ENCODE measurements at places on chromosomes 3 and 15.
A peak's percentile ranks its signal among the peaks of the same experiment; 100 is the strongest.

DNA sequence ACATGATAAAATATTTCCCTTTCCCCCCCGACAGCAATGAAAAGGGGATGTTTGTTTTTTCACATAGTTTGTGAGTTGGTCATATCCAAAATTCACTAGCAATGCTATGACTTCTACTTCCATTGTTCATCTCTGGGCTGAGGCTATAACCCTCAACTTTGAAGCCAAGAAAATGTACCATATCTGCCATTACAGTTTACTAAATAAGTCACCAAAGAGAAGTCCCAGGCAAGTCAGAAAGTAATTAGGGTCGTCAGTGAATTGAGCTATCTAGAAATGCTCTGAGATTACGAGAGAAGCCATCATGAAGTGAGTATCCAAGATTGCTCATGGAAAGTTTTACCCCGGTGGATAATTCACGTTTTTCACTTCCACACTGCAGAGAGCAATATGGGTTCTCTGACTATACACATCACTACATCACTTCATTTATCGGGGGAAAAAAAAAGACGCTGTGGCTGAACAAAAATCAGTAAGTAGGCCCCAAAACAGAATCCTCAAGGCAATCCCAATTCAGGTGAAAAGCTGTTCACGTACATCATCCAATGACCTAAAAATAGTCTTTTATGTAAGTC is 1.4 kb downstream of the PEAK1 start:
- H3K27ac ChIP-seq, result peak overlapping the region; percentile 94
- peak overlapping the region; percentile 94 for H3K4me3 ChIP-seq
- DNase-seq, result no peak
- H3K4me1 ChIP-seq, result peaks cover 31% of the 10 kb centered on the region
- H3K27me3 ChIP-seq, result no peaks in the 10 kb centered on the region

DNA sequence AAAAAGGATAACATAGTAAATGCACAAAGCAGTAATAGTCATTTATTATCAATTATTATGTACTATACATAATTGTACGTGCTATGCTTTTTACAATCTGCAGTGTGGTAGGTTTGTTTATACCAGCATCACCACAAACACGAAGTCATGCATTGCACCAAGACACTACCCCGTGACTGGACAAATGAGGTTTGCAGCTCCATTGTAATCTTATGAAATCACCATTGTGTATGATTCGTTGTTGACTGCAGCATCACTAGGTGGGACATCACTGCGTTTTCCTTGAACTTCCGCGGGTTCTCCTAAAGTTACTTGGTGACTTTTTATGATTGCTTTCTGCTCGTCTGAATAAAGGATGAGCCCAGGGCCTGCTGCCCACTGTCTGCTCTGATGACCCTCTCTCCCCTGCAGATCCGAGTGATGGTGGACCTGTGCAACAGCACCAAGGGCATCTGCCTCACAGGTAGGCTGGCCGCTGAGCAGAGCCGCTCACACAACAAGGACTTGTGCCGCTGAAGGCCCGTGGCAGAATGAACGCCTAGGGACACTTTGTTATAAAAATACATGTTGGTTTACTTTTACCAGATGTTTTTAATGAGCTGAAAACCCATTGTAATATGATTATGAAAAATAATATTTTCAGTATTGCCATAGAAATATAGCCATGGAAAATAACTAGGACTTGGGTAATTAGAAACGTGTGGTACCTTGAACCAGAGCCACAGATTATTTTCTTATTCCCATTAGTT is 35.8 kb downstream of the GLDN start:
- no peak overlapping the region for H3K4me3 ChIP-seq
- H3K27me3 ChIP-seq, result peaks cover 9% of the 10 kb centered on the region
- H3K27ac ChIP-seq, result no peak overlapping the region
- no peak for DNase-seq
- H3K4me1 ChIP-seq, result no peaks in the 10 kb centered on the region

- peak overlapping the region; percentile 98 for H3K4me3 ChIP-seq
- peaks cover 29% of the 10 kb centered on the region for H3K4me1 ChIP-seq
- DNase-seq, result no peak
- H3K27me3 ChIP-seq, result no peaks in the 10 kb centered on the region
- H3K36me3 ChIP-seq, result peaks cover 68% of the 10 kb centered on the region
- peak overlapping the region; percentile 95 for H3K27ac ChIP-seq
Measured at GRCh38 chr15:82536409-82537350, 3.6 kb downstream of the RPS17 start.

DNA sequence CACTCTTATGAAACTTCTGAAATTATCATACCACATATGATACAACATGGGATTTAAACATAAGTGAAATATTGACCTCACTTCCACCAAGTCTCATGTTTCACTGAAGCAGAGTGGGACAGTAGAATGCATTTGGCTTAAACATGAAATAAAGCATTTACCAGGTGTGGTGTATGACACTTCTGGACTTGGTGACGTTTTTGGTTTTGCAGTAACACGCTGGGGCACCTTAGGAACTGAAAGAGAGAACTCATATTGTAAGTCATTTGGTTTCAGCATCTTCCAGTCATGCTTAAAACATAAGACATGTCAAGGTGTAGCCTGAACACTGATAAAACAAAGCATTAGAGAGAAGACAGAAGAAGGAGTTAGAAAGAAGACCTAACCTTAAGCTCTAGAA is 95.3 kb downstream of the TFG start:
- H3K4me1 ChIP-seq, result no peaks in the 10 kb centered on the region
- no peak overlapping the region for H3K27ac ChIP-seq
- no peak for DNase-seq
- no peak overlapping the region for H3K4me3 ChIP-seq
- H3K36me3 ChIP-seq, result no peaks in the 10 kb centered on the region
- H3K27me3 ChIP-seq, result peaks cover 19% of the 10 kb centered on the region

DNA sequence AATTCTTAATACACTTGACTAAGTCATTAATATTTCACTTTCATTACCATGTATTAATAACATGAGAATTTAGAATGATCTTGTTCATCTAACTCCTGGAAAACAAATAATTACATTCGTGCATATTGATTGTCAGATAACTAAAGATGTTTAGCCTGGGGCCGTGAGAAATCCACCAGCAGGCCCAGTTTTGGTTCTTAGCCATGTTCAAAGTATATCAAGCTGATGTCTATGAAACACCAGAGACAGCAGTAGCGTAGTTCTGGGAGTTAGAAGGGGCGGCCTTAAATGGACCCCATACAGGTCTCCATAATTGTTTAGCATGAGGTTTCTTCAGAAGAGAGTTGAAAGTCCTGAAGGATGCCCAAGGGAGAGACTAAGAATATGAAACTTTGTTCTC is 103.6 kb upstream of the DPH6 start:
- H3K36me3 ChIP-seq, result no peaks in the 10 kb centered on the region
- H3K27ac ChIP-seq, result no peak overlapping the region
- no peak overlapping the region for H3K4me3 ChIP-seq
- no peak for DNase-seq
- H3K27me3 ChIP-seq, result peaks cover 4% of the 10 kb centered on the region
- H3K4me1 ChIP-seq, result no peaks in the 10 kb centered on the region

GRCh38 chr3:185928496-185928895 is 9.3 kb downstream of the TRA2B start:
- DNase-seq, result no peak
- H3K27ac ChIP-seq, result peak overlapping the region; percentile 70
- H3K4me3 ChIP-seq, result peak overlapping the region; percentile 86
- peaks cover 90% of the 10 kb centered on the region for H3K36me3 ChIP-seq
- H3K27me3 ChIP-seq, result no peaks in the 10 kb centered on the region

- DNase-seq, result no peak
- H3K36me3 ChIP-seq, result no peaks in the 10 kb centered on the region
- H3K27me3 ChIP-seq, result peaks cover 5% of the 10 kb centered on the region
- no peaks in the 10 kb centered on the region for H3K4me1 ChIP-seq
- H3K27ac ChIP-seq, result no peak overlapping the region
- H3K4me3 ChIP-seq, result no peak overlapping the region
Measured at GRCh38 chr3:49566312-49566711, 12.0 kb downstream of the BSN start.

GRCh38 chr3:52541050-52541449 is 4.6 kb downstream of the UQCC5 start:
- no peak overlapping the region for H3K4me3 ChIP-seq
- peaks cover 30% of the 10 kb centered on the region for H3K4me1 ChIP-seq
- H3K27ac ChIP-seq, result peak overlapping the region; percentile 38
- H3K27me3 ChIP-seq, result peaks cover 3% of the 10 kb centered on the region
- peaks cover 37% of the 10 kb centered on the region for H3K36me3 ChIP-seq

GRCh38 chr15:99511866-99512661 is 53.7 kb upstream of the MEF2A start:
- DNase-seq, result no peak
- H3K27ac ChIP-seq, result no peak overlapping the region
- no peaks in the 10 kb centered on the region for H3K36me3 ChIP-seq
- H3K4me3 ChIP-seq, result no peak overlapping the region
- peaks cover 40% of the 10 kb centered on the region for H3K4me1 ChIP-seq
- no peaks in the 10 kb centered on the region for H3K27me3 ChIP-seq

GRCh38 chr3:73490453-73491286 is 134.1 kb downstream of the PDZRN3 start:
- peaks cover 15% of the 10 kb centered on the region for H3K27me3 ChIP-seq
- H3K4me1 ChIP-seq, result no peaks in the 10 kb centered on the region
- no peak overlapping the region for H3K4me3 ChIP-seq
- H3K27ac ChIP-seq, result no peak overlapping the region

GRCh38 chr3:145704020-145704419 is 457.0 kb downstream of the PLOD2 start:
- no peaks in the 10 kb centered on the region for H3K36me3 ChIP-seq
- H3K4me3 ChIP-seq, result no peak overlapping the region
- no peak for DNase-seq

- no peak overlapping the region for H3K4me3 ChIP-seq
- no peak overlapping the region for H3K27ac ChIP-seq
- no peaks in the 10 kb centered on the region for H3K27me3 ChIP-seq
- H3K4me1 ChIP-seq, result peaks cover 2% of the 10 kb centered on the region
- H3K36me3 ChIP-seq, result peaks cover 76% of the 10 kb centered on the region
- DNase-seq, result no peak
Measured at GRCh38 chr15:24966364-24967103, 11.7 kb downstream of the SNRPN start.

DNA sequence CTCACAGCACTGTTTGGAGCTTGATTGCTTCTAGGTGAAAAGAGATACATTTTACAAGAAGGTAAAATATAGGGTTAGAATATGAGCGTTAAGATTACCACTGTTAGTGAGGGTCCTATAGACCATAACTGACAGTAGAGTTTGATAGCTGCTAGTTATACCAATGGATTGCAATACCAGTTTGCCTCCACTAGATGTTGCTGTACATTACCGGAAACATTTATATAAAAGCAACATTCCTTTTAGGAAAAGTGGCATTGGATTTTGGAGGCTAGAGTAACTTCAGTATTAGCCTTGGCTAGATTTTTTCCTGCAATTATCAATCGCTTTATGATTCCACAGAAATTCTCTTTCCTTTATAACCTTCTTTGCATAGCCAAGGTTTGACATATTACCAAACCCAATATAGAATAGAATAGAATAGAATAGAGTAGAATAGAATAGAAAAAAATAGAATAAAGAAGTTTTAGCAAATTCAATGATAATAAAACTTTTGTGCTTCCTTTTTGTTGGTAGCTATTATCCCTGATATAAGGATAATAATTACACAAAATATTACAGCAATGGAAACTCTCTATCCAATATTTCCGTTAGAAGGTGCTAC is 1093.6 kb upstream of the ALCAM start:
- no peaks in the 10 kb centered on the region for H3K27me3 ChIP-seq
- DNase-seq, result no peak
- H3K4me1 ChIP-seq, result no peaks in the 10 kb centered on the region
- no peak overlapping the region for H3K4me3 ChIP-seq

DNA sequence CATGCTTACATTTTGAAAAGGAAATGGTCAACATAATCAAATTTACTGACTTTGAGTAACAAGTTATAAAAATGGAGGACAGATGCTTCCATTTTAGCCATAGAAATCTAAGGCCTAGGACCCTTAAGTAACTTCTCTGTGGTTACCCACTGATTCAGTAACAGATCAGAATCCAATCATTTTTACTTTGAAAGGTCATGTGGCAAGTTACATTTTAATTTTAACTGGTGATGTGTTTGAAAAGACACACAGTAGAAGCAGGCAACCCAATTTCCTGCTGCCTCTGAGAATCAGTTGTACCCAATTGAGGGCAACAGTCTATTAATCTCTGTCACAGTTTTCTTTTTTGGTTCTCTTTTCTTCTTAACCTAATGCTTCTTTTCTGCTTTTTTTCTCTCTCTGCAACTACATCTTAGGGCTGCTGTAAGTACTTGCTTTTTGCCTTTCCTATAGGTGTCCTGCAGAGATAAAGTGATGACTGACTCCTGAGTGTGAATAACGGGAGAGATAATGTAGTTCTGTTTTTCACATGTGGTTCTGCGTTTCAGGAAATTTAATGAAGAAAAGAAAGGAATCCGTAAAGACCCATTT is 3.3 kb downstream of the ZWILCH start:
- H3K36me3 ChIP-seq, result peaks cover 33% of the 10 kb centered on the region
- no peak overlapping the region for H3K27ac ChIP-seq
- DNase-seq, result no peak

DNA sequence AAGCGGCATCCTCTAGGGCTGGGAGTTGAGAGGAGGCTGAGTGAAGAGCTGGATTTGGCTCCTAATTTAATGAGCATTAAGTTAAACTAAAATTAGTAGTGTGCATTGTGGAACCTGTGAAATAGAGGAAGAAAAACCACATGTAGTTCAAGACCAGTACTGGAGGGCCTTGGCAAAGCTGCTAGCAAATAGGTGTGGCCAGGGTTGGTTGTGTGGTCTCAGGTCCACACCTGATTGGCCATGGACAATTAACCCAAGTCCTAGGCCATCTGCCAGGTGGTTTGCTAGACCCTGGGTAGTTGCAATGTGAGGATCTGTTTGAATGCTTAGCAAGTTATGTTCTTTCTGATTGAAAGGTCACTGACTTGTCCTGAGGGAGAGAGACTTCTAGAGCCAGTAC is 275.5 kb downstream of the PDCD6IP start:
- H3K36me3 ChIP-seq, result no peaks in the 10 kb centered on the region
- no peak overlapping the region for H3K27ac ChIP-seq
- peaks cover 3% of the 10 kb centered on the region for H3K27me3 ChIP-seq
- no peak for DNase-seq
- no peak overlapping the region for H3K4me3 ChIP-seq

- DNase-seq, result no peak
- H3K4me1 ChIP-seq, result peaks cover 10% of the 10 kb centered on the region
- H3K27me3 ChIP-seq, result no peaks in the 10 kb centered on the region
- H3K4me3 ChIP-seq, result no peak overlapping the region
Measured at GRCh38 chr3:150391161-150391560, 16.9 kb upstream of the TSC22D2 start.

- H3K27ac ChIP-seq, result no peak overlapping the region
- DNase-seq, result no peak
- no peak overlapping the region for H3K4me3 ChIP-seq
- peaks cover 26% of the 10 kb centered on the region for H3K27me3 ChIP-seq
- H3K4me1 ChIP-seq, result no peaks in the 10 kb centered on the region
- H3K36me3 ChIP-seq, result no peaks in the 10 kb centered on the region
Measured at GRCh38 chr15:39741258-39741657, 41.4 kb downstream of the FSIP1 start.

DNA sequence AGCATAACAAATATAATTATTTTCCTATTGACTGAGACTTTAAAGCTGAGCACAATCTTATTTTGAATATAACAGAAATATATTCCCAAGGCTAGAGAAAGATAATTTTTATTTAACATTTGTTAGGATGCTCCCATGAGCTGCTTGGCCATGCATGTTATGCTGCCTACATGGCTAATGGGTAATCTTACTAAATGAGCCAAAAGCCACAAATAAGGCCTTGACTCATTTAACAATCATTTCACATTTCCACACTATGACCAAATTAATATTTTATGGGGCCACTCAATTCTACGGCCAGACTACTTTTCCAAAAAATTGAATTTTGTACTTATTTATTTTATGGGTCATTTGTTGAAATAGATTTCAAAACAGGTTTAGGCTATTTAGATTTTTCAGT is 141.7 kb downstream of the MEIS2 start:
- H3K4me1 ChIP-seq, result no peaks in the 10 kb centered on the region
- no peaks in the 10 kb centered on the region for H3K36me3 ChIP-seq
- no peak overlapping the region for H3K27ac ChIP-seq

Data from activated naive CD8-positive, alpha-beta T cell treated with anti-CD3 and anti-CD28 coated beads for 36 hours (primary cell).